Naive B cell (primary cell): ENCODE measurements at places on chromosomes 16 and 17.

- DNase-seq, result no peak
Measured at GRCh38 chr17:40035162-40035559, 19.0 kb downstream of the MED24 start.

- DNase-seq, result no peak
Measured at GRCh38 chr16:55001931-55002330, 71.3 kb downstream of the IRX5 start.

GRCh38 chr16:70660672-70661350 is 14.5 kb downstream of the IL34 start:
- DNase-seq, result no peak

DNA sequence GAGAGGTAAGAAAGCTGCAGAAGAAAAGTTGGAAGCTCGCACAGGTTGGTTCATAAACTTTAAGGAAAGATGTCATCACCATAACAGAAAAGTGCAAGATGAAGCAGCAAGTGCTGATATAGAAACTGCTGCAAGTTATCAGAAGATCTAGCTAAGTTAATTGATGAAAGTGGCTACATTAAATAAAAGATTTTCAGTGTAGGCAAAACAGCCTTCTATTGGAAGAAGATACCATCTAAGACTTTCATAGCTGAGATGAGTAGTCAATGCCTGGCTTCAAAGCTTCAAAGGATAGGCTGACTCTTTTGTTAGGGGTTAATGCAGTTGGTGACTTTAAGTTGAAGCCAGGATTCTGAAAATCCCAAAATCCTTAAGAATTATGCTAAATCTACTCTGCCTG is 24.0 kb downstream of the CYLD start:
- DNase-seq, result no peak

DNA sequence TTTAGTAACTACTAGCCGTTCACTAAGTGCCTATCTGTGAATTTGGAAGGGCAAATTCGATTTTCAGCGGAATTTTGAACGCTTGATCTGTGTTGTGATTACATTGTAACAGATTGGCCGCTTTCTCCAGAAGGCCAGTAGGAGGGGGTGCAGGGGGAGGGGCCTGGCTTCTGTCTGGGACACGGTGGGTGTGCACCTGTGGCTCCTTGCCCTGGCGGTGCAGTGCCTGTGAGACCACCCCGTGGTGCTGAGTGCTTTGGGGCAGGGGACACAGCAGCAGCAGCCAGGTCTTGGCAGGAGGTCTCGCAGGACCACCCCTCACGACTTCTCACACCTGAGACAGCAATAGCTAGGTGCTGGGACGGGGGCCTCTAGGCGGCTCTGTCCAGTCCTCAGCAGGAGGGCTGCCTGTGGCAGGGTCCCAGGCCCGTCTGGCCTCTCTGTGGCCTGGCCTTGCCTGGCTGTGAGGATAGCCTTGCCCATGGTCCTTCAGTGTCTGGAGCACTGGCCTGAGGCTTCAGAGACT is 1.8 kb downstream of the UBE2I start:
- DNase-seq, result no peak

DNA sequence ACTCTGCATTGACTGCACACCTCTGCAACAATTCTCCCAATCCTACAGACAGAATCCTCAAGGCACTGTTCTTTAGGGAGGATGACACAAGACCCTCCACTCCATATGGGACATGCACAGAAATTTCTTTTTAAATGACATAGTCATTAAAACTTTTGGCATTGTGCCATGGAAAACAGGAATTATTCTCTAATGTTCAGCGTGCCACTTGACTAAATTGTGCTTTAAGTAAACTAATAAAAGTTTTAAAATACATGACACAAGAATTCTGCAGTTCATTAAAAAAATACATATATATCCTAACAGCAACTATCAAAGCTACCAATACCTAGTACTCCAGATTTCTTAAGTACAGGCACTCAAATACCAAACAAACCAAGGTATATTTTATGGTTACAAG is 16.0 kb downstream of the CEP112 start:
- DNase-seq, result no peak

DNA sequence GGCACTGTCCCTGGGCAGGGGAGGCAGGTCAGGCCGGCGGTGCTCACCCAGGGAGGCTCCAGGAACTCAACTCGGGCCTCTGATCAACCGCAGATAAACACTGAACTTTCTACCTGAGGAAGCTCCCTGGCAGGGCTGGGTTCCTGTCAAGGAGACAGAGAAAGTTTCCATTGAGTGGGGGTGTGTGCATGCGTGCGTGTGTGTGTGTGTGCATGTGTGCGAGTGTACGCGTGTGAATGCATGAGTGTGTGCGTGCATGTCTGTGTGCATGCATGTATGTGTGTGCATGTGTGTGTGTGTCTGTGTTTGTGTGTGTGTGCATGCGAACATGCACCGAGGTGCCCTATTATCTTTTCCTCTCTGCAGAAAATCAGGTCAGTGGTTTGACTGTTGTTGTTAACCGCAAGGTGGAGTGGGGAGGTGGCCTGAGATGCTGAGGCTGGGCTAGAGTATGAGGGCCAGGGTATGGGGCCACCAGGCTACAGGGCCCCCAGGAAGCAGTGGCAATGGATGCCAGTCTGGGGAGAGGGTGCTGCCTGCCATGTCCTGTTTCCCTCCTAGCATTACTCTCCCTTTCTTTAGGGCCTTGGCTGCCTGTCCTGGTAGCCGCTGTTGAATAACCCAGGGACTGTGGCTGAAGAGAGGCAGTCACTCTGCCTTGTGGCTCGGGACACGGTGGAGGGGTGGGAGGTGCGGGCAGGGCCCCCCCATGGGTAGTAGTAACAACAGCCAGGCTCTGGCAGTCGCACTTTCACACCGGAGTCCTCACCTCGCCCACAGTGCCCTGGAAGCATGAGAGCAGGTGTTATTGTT is 24.0 kb downstream of the CCR7 start:
- no peak for DNase-seq
